ENCODE measurements at places on chromosomes 1 and 21.
A peak's percentile ranks its signal among the peaks of the same experiment; 100 is the strongest.

DNA sequence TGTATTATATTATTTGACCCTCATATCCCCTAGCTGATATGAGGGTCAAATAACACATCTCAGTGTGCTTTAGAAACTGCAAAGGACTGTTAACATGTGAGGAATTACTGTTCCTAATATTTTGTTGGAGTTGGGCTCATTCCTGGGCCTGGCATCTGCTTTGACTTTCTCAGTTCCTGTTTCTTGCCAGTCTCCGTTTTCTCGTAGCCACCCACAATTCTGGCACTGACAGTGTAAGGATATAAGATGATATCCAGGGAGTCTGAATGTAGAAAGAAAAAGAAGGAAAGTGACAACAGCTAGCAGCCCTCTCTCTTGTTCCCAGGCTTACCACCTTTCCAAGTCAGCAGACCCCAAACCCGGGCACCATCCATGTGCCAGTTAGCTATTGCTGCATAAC, 54.4 kb upstream of the SCMH1 start:
- no peak for DNase-seq

GRCh38 chr1:195141294-195141693, 1466.9 kb downstream of the KCNT2 start:
- no peak for DNase-seq

DNA sequence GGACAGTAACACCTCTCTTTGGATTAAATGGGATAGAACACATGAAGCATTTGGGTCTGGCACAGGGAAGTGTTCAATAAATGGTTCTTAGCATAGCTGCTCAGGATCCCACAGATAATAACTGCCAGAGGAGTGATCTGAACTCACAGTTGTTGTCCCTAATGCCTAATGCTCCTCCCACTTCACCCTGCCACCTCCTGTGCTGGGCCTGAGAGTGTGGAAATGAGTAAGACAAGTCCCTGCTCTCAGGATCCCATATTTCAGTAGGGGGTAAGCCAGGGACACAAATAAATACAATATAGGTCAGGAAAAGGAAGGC, 19.9 kb upstream of the FOXO6 start:
- DNase-seq = no peak

GRCh38 chr1:7988576-7988975, 27.1 kb downstream of the PARK7 start:
- no peak for DNase-seq

DNA sequence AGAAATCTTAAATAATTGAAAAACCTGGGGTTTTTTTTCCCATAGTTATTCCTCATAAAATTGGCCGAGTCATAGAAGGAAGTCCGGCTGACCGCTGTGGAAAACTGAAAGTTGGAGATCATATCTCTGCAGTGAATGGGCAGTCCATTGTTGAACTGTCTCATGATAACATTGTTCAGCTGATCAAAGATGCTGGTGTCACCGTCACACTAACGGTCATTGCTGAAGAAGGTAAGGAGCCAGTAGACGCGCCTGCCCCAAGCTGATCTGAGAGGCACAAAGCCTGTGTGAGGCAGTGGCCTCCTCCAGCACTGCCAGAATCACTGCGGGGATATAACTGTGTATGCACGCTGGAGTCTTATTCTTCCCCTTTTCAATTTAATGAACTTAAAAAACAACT, 100.3 kb downstream of the PHTF1 start:
- no peak for DNase-seq

GRCh38 chr1:160548960-160549664, 26.1 kb upstream of the SLAMF6 start:
- no peak for DNase-seq

- no peak for DNase-seq
Observed at GRCh38 chr21:39575775-39576174, 37.0 kb upstream of the B3GALT5 start.

DNA sequence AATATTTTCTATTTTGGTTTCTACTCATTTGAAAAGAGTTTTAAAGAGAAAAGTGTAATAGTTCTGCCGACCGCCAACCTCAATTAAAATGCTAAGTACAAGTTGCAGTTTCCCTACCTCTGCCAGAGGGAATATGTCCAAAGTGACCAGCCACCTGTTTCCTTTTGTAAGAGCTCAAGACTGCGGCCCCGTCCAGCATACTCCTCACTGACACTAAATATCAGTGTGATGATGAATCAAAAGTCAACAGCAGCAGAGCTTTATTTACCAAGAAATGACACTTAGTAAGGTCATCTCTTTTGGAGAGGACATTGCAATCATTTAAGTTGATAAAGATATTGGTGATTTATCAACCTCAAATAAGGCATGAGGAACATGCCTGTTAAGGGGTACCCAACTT, 57.4 kb upstream of the NRIP1 start:
- DNase-seq = no peak

DNA sequence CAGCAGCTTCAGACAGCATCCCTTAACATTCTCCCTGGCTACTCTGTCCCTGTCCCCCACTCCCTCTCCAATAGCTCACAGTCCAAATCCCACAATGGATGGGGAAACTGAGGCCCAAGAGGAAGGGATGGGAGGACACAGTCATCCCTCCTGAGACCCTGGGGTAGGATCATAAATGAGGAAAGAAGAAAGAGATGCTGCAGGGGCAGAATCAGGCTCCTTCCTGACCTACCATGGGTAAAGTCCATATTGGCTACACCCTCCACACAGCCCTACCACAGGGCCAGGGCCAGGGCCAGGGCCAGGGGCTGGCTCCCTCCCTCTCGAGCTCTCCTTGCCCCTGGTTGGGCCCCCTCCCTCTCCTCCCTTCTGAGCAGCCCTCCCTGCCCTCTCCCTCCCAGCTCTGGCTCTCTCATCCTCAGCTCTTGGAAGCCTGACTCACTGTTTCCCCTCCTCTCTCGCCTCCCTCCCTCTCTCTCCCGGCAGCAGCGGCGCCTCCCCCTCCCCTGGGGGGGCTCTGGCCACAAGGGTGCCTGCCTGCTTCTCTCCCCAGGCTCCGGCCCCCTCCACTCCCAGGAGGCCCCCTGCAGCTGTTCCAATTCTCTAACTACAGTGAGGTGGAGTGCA, 4.9 kb downstream of the AHDC1 start:
- DNase-seq = peak; percentile 32

- no peak for DNase-seq
Observed at GRCh38 chr1:181349512-181349911, 133.8 kb upstream of the CACNA1E start.

DNA sequence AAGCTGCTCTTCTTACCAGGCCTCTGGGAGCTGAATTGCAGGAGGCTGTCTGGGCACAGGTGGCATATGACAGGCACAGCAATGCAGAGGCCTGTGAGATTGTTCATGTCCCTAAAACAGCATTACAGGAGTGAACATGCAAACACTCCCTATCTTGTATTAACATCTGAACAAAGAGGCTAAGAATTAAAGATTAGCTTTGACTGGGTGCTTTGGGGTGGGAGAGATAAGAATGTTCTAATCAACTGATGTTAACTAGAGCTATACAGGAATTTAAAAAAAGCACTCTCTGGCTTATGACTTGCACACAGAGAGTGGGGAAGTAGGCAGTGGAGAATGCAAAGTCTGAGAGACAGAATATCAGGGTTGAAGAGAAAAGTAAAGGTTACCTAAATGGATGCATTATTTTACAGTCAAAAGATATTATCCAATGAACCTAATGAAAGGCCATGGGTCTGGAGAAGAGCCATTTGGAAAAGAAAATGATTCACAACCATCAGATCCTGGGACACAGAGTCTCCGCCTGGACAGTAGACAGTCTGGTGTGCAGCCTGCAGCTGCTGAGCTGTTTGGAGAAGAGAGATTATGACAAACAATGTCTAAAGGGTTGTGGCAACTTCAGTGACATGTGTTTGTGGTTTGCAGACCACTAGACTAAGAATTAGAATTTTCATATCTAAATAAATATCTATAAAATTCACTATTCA, 20.2 kb downstream of the DPT start:
- no peak for DNase-seq

- no peak for DNase-seq
Observed at GRCh38 chr1:226661965-226662364, 77.1 kb downstream of the ITPKB start.

GRCh38 chr1:154407198-154408091, 2.3 kb downstream of the IL6R start:
- DNase-seq = no peak

DNA sequence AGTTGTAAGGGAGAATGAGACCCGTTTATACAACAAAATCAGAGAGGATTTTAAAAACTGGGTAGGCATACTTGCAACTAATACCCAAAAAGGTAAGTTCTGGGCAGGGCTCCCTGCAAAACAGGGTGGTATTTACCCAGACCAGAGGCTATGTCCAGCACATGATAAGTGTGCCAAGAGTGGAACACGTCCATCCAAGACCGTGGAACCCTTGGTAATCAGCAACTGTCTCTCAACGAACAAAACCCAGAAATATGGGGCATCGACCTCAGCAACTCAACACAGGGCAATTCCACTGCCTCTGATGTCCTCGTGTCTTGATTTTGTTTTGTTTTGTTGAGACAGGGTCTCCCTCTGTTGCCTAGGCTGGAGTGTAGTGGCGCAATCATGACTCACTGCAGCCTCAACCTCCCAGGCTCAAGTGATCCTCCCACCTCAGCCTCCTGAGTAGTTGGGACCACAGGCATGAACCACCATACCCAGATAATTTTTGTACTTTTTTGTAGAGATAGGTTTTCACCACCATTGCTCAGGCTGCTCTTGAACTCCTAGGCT, 26.7 kb upstream of the MX1 start:
- DNase-seq = no peak

GRCh38 chr1:68216089-68216772, 16.1 kb downstream of the WLS start:
- DNase-seq = no peak

GRCh38 chr1:1165485-1165884, 8.2 kb upstream of the TTLL10 start:
- no peak for DNase-seq

- DNase-seq = no peak
Observed at GRCh38 chr1:236862615-236863211, 67.6 kb downstream of the MTR start.

DNA sequence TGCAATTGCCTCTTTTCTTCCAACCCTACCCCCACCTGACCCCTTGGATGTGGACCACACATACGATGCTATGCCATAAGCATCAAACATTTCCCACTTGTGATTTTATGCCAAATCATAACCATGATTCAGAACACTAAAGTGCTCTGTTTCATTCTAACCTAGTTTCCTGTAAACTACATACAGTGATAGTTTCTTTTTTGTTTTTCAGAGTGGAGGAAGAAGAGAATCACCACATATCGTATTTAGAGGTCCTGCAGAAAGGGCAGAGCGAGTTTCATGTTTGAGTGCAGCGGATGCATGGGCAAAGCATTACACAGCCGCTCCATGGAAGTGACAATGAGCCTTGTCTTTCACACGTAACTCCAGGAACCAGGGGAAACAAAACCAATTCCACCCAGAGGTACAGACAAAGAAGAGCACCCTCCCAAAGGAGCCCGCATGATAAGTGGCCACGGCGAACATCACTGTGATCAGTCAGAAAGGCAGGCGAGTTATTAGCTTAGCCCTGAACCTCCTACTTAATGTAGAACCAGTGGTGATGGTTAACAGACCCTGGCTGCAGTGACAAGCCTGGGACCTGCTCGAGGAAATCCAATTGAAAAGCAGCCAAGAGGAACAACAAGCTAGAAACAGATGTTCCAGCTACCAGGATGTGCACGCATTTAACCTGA, 64.0 kb upstream of the ZNF281 start:
- no peak for DNase-seq

GRCh38 chr1:30538993-30539867, 184.2 kb downstream of the MATN1 start:
- DNase-seq = no peak

- DNase-seq = no peak
Observed at GRCh38 chr21:35265170-35265877, 216.2 kb upstream of the RUNX1 start.

- DNase-seq = no peak
Observed at GRCh38 chr1:192808163-192808517, 699 bp upstream of the RGS2 start.

GRCh38 chr1:41616563-41616962, 132.1 kb upstream of the EDN2 start:
- DNase-seq = no peak

DNA sequence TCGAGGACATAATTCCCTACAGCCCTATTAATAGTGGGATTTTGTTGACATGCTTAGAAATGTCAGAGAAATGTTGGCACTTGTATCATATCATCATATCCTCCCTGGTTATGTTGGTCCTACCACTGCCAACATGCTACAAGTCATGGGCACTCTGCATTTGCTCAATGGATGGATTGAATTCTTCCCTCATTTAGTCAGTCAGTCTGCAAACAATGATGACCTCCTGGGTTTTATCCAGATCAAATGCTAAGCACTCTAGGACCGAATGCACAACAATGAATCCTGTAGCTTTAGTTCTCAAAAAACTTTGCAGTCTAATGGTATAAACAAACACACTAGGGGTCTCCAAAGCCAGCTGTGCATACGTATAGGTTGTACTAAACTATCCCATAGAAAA, 357.2 kb upstream of the DPYD start:
- DNase-seq = no peak
